ENCODE measurements at places on chromosomes 3 and 15.

DNA sequence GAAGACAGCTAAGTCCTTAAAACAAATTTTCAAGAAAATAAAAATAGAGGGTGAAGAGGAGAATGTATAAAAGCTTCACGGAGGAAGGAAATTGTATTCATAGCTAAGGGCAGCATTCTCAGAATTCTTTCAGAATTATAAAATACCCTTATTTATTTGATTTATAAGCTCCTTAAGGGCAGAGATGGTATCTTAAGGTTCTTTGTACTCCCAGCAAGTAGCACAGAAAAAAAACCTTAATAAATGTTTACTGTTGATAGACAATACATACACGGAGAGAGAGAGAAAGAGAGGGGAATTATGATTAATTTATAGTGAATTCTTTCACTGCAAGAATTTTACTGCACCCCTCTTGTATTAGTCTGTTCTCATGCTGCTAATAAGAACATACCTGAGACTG is 375.6 kb upstream of the CCDC54 start:
- no peak for DNase-seq

DNA sequence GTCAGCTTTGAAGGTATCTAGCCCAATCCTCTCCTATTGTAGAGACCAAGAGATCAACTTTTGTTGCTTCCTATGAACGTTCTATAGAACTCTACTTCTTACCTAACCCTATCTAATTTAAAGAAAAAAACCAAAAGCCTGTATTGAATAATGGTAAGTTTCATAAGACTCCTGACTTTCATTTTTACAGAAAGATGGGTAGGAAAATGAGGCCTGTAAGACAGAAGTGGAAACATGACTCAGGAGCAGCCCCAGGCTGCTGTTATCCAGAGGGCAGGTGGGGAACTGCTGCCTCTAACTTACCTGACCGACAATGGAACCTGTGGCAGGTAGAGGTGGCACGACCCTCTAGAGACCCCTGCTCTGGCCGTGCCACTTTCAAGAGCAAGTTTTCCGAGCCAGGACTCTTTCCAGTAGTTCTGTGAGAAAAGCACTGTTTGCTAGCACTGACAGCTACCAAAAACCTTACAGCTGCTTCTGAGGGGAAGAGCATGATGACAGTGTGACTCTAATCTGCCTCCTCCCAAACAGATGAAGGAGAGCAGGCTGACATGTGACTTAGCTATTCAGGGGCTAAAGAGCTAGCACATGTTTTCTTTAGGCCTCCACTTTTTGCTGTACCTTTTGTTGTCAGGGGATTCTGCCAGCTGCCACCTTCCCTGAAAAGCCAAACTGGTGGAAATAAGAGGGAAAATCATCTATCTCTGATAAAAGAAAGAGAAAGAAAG is 17.5 kb downstream of the POPDC2 start:
- DNase-seq = no peak

DNA sequence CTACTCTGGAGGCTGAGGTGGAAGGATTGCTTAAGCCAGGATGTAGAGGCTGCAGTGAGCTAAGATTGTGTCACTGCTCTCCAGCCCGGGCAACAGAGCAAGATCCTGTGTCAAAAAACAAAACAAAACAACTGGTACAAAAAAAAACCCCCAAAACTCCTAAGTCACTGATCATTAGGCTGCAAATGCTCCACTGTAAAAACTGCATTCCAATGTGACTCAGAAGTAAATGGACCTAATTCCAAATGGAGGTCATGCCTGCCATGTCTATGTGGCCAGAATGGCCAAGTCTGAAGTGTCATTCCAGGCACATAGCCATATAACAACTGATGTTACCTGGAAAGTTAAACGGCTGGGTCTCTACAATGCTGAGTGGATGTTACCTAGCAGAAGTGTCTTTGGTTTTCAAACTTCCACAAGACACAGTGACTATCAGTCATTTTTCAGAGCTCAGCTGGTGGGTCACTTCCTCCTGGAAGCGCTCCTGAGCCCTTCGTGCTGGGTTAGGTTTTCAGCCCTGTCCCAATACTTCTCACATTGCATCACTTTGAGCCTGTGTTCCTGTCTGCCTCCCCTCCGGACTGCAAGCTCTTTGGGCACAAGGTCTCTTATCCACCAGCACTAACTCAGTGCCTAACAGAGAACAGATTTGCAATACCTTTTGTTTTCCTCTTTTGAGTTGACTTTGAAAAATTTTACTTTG is 10.6 kb downstream of the FSTL1 start:
- no peak for DNase-seq

- DNase-seq = no peak
Measured at GRCh38 chr15:69451951-69452691, 497 bp upstream of the RPLP1 start.

- no peak for DNase-seq
Measured at GRCh38 chr3:12340506-12340905, 51.6 kb downstream of the PPARG start.

GRCh38 chr3:148728753-148729152 is 31.1 kb downstream of the AGTR1 start:
- DNase-seq = no peak

GRCh38 chr15:94793207-94793606 is 561.8 kb downstream of the MCTP2 start:
- DNase-seq = no peak

GRCh38 chr15:93029836-93030429 is 59.1 kb downstream of the RGMA start:
- no peak for DNase-seq

DNA sequence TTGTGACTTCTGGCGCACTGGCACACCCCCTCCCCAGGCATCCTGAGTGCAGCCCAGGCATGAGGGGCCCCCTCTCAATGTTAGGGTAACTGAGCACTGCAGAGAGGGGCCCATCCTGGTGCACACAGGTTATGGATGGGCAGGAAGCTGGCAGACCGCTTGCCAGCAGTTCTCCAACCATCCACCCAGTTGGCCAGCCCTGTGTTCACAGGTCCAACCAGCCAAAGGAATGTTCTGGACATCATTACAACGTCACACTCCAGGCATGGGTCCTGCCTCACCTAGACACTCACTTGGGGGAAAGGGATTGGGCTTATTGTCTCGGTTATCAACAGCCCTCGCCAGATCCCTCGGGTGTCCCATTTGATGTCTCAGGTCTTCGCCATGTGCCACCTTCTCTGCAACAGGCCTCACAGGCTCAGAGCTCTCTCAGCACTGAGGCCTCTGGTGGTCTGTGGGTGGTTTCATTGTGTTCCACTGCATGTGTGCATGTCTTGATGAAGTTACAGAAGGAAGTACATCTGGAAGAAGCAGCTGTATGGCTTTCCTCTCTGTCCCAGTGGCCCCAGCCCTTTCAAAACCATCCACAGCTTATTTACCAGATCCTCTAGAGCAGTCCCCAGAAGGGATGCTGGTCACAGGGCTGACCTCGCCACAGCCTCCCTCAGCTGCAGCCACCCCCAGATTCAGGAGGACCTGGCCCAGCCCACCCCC is 23.7 kb downstream of the ADCY5 start:
- DNase-seq = no peak

- DNase-seq = no peak
Measured at GRCh38 chr3:29416514-29416913, 135.6 kb downstream of the RBMS3 start.

DNA sequence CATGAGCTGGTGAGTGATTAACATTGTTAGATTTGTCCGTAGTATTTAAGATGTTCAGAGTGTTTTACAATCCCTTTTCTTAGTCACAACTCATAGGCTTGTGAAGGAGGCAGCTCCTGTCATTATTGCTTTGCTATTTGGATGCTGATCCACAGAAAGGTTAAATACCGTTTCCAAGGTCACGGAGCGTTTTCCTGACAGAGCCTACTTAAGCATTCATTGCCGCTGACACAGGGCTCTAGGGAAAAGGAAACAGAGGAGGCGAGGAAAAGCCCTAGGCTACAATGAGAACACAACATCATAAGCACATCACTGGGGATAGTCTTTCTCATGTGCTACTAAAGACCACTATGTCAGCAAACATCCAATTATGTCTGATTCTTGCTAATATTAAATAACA is 38.5 kb upstream of the CPB1 start:
- DNase-seq = no peak

GRCh38 chr15:45372041-45372995 is 6.0 kb downstream of the GATM start:
- no peak for DNase-seq

GRCh38 chr3:43870844-43871626 is 180.3 kb downstream of the ABHD5 start:
- no peak for DNase-seq

DNA sequence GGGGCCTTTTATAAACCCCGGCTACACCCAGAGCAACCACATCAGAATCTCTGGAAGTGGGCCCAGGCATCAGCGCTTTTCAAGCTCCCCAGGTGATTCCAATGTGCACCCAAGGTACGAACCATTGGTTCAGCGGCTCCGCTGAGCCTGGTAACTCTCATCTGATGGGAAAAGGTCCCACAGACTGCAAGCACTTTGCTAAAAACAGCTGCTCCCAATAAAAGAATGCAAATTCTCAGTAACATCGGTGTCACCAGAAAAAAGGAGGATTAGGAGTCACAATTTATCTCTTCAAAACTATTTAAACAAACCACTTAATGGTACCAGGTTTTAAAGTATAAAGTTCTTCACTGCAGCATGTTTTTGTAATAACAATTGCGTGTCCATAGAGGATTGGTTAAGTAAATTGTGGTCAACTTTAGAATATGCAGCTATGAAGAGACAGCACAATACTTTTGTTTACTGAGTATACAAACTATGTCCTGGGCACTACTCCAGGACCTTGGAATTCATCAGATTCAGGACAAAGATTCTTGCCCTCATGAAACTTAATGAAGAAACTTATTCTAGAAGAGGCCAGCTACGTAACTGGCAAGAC is 660.7 kb upstream of the ADAMTS9 start:
- DNase-seq = no peak

GRCh38 chr3:28924744-28925360 is 356.0 kb upstream of the RBMS3 start:
- DNase-seq = no peak

GRCh38 chr15:42159381-42160015 is 3.1 kb upstream of the PLA2G4F start:
- DNase-seq = no peak

DNA sequence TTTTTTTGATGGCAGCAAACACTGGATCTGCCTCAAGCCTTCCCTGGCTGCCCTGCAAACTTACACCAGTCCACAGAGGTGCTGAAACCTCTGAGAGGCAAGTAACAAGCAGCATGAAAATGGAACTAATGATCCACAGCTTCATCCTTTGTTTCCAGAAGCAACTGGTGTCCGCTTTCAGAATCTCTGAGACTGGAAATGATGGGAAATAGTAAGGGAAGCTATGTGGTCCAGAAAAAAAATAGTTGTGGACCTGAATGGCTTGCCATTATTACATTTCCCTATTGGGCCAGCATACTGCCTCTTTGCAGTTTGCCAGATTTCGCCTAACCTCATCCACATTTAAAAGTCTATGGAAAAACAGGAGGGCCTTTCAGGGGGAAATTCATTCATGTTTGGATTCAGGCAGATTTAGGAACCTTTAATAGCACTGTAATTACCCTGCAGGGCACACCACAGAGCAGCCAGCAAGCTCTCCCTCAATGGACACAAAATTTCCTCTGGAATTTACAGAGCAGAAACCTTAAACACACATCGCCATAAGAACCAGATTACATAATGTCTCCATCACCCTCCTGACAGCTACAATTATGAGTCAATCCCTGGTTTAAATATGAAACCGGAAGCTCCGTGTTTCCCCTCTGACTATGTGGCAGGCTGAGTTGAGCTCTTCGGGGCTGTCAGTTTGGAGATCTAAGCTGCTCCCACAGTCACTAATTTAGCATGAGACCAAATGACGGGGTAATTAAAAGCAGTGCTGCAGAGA is 134.4 kb downstream of the TMCO5A start:
- peak; percentile 31 for DNase-seq

DNA sequence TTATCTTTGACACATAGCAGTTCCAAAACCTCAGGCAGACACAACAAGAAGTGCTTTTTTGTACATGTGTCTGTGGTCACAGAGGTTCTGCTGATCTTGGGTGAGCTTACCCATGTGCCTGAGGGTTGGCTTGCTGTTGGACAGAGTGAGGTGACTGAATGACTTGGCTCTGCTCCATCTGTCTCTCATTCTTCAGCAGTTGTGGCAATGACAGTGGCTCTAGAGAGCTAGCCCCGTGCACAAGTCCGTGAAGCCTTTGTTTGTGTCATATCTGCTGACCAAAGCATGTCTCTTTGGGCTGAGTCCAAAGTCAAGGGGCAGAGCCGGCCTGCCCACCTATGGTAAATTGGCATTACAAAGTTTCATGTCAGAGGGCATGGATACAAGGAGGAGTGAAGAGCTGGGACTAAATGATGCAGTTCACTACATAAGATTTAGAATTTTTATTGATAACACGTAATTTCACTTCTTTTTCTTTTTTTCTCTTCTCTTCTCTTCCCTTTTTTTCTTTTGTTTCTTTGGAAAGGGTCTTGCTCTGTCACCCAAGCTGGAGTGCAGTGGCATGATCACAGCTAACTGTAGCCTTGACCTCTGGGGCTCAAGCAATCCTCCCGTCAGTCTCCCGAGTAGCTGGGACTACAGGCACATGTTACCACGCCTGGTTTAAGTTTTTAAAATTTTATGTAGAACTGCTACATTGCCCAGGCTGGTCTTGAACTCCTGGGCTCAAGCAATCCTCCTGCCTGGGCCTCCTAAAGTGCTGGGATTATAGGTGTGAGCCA is 77.9 kb downstream of the ITPR1 start:
- no peak for DNase-seq

DNA sequence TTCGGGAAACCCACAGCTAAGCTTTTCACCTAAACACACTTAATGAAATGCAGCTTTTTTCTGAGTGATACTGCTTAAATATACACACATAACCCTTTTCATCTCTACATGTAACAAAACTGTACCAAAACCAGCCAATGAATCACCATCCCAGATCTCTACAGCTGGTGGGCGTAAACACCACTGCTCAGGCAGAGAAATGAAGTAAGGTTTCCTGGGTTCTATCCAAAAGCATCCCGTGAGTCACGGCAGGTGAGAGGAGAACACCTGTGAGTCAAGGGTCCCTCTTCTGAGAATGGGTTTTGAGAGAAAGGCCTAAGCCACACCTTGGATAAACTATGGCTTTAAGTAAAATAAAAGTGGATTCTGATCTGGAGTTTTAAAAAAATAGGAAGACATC is 2.6 kb downstream of the CLDN1 start:
- peak; percentile 56 for DNase-seq

DNA sequence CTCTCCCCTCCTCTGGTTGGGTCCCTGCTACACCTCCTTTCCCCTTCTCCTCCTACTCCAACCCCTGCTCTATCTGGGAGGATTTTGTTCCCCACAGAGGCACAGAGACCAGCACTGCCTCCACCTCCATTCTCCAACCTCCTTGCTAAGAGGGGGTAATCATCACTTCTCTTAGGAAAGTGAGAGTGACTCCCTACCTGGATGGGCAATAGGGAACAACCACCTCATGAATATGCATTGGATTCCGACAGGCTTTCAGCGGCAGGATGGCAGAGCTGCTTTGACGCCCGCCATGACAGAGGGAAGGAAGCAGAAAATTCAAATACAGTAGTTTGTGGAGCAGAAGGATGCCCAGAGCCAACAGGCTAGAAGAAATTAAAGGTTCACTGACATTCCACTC is 614.8 kb upstream of the MDFIC2 start:
- no peak for DNase-seq

DNA sequence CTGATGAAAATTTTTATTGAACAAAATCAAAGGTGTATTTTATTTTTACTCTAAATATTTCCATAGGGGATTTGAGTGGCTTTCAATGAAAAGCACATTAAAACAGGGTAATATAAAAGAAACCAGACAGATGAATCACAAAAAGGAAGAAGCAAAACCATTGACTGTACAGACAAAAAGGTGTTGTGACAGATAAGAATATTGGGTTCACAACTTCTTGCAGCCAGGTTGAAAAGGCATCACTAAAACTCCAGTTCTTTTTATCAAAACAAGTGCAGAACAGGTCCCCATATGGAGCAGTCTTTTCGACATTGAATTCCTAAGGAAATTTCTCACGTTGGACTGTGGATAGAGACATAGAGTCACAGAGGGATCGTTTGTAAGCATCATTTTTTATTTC is 53.8 kb downstream of the AGTR1 start:
- no peak for DNase-seq
